ENCODE measurements at places on chromosomes 16 and 17. TPM values are rescaled to one million over a fixed set of nuclear protein-coding genes. Genes with fewer than 3 reads are reported as not detected.

The TAT gene
- total RNA-seq: 0.63 TPM

The CMTM2 gene
- total RNA-seq: not detected

The GALR2 gene
- not detected for total RNA-seq

GRCh38 chr16:3009568-3010390 is 2.9 kb upstream of the CLDN9 start:
- DNase-seq: no peak

DNA sequence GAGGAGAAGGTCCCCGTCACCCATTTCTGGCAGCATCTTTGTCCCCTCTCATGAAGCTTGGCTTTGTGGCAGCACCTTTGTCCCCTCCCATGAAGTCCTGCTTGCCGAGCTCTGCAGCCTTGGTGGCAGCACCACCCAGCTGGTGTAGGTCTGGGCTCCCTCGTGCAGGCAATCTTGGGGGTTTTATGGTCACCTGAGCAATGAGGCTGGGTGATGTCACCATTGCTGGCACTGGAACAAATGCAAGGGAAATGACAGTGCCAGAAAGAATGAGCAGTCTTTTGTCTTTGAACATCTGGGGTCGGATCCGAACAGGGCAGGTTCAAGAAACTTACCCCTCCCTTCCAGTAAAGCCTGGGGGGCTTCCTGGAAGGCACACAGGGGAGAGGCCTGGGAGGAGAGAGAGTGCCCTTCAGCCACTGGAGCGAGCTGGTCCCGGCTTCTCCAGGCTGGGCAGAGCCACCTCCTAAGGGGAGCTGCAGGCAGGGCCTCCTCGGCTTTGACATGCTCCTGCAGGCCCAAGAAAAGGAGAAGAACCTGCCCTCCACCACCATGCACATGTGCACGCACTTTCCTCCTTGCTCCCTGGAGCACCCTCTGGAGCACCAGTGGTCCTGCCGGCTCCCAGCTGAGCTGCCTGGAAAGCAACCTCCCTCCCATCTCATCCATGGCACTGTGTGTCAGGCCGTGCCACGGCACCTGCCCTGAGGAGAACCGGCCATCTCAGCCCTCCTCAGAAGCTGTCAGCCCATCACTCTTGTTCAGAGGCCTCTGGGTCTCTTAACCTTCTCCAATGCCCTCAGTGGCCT is 16.0 kb downstream of the BTBD17 start:
- DNase-seq: no peak

DNA sequence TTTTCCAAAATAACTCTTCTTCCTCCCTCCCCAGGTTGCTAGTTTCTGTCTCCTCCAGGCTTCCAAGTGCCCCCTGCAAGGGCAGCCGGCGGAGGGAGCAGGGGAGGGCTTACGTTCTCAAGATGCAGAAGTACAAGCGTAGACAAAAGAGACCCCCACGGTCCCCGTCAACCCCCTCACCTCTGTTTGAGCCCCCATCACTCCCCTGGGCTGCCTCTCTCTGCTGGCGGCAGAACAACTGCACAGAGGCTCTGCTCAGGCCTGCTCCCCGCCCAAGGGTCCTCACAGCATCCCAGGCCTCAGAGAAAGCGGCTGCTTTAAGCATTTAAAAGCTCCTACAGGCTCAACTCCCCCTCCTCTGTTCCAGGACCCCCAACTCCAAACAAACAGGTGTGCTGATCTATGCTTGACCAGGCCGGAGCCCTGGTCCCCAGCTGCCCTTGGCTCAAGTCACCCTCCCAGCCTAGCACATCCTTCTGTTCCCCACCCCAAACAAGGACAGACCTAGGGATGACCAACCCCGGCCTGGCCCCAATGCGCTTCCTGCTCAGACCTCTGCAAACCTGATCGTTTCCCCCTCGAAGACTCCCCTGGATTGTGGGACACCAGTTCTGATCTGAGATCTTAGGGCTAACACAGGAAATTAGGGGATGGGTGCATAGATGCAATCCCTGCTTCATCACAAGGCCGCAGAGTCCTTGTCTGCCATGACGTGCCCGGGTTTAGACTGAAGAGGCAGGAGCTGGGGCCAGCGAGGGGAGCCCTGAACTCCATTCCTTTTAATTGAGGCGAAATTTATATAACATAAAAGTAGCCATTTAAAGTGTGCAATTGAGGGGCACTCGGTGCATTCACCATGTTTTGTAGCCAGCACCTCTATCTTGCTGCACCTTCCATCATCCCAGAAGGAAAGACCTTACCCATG is 17.2 kb upstream of the RBFOX3 start:
- no peak for DNase-seq

DNA sequence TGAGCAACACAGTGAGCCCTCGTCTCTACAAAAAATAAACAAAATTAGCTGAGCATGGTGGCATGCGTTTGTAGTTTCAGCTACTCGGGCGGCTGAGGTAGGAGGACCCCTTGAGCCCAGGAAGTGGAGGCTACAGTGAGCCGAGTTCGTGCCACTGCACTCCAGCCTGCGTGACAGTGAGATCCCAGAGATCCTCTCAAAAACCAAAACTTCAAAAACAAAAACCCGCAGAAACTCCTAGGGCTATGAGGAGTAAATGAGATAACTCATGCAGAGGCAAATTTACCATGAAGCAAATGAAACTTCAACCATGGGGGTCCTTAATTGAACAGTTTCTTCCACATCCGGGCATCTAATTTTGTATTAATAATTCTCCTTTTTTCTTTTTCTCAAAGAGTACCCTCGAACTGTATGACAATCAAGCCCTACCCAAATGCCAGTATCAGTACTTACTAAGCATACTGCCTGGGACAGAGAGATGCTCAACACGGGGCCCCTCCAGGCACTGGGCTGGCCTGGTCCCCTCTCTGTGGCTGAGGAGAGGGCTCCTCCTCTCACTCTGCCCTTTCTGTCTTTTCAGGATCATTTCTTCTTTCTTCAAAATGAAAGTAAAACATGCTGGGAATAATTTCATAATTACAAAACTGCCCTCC is 789 bp upstream of the PIPOX start:
- DNase-seq: no peak

DNA sequence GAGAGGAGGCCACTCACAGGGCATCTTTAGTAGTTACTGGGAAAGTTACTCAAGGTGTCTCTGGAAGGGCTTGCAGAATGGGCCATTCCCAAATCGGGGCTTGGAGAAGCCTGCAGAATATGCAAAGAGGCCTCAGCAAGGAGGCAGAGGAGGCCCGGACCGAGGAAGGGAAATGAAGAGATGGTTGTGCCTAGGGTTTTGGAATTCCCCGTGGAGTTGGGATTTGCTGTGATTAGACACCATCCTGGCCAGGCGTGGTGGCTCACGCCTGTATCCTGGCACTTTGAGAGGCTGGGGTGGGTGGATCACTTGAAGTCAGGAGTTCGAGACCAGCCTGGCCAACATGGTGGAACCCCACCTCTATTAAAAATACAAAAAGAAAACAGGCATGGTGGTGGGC is 193.0 kb downstream of the IRF8 start:
- DNase-seq: no peak

DNA sequence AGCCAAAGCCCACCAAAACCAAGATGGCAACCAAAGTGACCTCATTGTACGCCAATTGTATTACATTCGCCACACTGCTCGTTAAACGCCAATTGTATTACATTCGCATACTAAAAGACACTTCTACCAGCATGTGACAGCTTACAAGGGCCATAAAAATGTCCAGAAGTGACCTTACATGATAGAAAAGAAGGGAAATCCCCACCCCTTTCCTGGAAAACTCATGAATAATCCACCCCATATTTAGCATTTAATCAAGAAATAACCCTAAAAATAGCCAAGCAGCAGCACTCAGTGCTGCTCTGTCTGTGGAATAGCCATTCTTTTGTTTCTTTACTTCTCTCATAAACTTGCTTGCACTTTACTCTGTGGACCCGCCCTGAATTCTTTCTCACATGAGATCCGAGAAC is 25.7 kb downstream of the PSMD7 start:
- no peak for DNase-seq

DNA sequence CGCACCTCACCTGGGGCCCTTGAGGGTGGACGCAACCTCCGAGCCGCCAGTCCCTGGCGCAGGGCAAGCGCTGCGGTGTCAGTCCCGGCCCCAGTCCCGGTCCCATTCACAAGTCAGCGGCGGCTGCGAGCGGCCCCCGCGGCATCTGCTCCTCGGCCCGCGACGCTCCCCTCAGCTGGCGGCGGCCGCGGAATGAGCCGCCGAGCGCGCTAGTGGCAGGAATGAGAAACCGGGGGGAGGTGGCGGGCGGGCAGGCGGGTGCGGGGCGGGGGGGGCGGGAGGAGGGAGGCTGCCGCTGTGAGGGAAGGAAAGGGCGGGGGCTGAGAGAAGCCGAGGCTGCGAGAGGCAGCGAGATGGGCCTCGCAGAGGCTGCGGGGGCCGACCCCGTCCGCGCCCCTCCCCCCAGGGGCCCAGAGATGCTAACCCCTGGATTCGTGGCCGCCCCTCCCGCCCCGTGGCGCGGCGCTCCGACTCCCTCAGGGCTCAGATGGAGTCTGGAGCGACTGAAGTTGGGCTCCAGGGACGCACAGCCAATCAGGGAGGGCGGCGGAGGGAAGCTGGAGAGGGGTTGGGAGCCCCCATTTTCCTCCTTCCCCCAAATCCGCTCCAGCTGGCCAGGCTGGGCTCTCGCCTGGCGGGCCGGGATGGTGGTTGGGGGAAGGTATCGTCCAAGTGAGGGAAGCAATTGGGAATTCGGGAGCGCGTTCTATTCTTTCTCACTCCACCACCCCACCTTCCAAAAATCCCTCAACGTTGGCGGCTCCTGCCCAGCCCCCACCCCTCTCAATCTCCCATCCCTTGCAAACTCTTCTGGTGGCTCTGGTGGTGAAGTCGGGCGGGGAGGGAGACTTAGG is at the start of gene CDH11:
CDH11 (minus strand) TSS at position 194 of the 854 bp plus-strand sequence. CDS start 117,194 bp downstream, outside the sequence.
- no peak for DNase-seq

GRCh38 chr17:55706808-55707773 is 15.6 kb downstream of the TMEM100 start:
- no peak for DNase-seq

Data from K562 (cell line).